Activated CD4-positive, alpha-beta T cell treated with anti-CD3 and anti-CD28 coated beads, Interleukin-2, amount 50 U/mL, for 16 hours (primary cell): ENCODE measurements at places on chromosomes 1 and 21.

GRCh38 chr1:31407029-31407626 is 5.9 kb upstream of the SERINC2 start:
- no peak for DNase-seq

DNA sequence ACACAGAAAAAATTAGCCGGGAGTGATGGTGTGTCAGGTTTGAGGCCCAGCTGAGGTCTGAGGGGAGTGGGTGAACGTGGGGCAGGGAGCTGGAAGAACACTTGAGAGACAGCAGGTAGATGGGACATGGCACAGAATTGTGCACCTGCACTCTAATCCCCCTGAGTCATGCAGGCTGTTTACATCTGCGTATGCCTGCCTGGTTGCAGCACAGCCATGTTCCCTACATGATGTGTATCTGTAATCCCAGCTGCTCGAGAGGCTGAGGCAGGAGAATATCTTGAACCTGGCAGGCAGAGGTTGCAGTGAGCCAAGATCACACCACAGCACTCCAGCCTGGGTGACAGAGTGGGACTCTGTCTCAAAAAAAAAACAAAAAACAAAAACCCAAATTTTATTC is 44.8 kb downstream of the ATP5PO start:
- DNase-seq: no peak

GRCh38 chr1:21608798-21609197 is 60.4 kb downstream of the RAP1GAP start:
- no peak for DNase-seq

DNA sequence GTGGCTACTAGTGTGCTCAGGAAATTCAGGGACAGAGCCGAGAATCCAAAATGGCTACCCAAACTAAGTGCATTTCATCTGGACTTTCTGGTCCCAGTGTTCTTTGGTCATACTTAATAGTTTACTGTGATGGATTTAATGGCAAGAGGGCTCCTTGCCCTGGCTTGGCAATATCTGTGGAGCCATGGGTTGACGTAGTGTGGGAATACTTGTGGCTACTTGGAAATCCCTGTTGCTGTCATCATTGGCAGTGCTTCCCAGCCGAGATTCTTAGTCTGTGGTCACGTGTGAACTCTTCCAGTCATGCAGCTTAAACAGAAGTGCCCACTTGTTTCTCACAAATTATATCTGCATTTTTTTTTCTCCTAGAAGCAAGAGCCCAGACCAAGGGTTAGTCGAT is 198.9 kb downstream of the HS2ST1 start:
- DNase-seq: no peak
